Epithelial cell of proximal tubule (primary cell): ENCODE measurements at places on chromosomes 7 and 10.
A peak's percentile ranks its signal among the peaks of the same experiment; 100 is the strongest.

DNA sequence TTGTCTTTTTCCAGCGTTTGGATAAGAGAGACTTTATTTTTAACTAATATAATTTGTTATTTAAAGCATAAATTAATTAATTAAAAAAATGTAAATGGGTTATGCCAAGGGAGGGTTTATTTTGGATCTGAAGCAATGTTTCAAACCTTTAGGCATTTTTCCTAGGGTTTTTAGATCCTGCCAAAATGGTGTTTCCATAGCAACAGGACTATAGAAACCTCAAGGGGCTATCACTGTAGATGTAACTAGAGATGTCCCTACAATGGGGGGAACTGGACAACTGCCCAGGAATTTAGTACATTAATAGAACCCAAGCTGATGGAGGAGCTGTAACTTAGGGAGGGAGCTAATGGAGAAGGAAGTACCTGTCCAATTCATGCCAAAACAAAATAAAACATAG is 57.3 kb downstream of the SLC39A12 start:
- DNase-seq = no peak

- no peak for DNase-seq
These were observed 374.6 kb downstream of the DNAJB6 start for GRCh38 chr7:157711353-157711888.

- no peak for DNase-seq
These were observed 387.1 kb downstream of the IPMK start for GRCh38 chr10:57880446-57881227.

GRCh38 chr10:22805304-22805703 is 90.9 kb upstream of the PIP4K2A start:
- peak; percentile 55 for DNase-seq

DNA sequence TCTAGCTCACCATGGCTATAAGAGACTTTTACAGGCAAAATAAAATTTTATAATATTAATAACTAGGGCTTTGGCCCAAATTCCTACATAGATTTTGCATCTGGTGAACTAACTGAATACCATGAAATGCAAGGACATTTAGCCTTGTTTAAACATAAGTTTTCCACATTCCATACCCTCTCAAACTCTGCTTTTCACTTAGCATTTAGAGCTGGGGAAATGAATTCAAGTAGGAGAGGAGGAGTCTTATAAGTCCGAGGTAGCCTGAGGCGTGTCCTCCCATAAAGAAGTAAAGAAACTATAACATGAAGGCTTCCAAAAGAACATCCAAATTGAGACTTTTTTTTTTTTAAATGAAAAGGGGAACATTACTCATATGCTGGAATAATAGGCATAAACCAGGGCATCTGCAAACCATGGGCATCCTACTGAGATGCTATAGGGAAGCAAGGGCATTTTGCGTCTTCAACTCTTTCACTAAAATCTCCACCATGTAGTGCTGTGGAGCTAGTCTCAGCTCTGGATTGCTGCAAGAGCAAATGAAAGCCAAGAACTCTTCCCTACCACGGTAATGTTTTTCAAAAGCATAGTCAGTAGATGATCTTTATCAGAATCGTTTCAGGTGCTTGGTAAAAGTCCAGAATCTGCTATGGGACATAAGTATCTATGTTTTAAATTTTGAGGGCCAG is 79.1 kb downstream of the PALS2 start:
- DNase-seq = no peak

DNA sequence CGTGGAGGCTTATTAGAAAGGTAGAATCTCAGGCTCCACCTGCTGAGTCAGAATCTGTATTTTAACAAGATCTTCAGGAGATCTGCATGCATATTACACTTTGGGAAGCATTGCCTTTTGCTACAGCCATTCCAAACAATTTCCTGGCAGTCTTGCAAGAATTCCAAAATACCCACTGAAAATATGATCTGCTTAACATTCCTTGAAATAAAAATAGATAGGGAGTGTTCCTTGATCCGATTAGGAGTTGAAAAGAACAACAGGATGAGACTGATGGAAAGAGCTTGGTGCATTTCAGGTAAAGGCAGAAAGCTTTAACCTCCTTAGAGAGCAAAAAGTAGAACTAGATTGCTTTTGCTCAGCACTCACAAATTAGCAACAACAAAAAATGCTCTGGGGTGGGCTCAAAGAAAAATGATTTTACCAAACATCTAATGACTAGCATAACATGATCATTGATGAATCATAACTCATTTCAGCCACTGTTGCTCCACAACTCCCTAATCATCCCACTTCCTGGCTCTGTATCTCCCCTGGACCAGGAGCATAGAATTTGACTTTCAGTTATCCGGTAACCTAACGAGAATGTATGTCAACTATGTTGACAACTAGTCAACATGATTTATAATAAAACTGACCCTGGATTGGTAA is 115.2 kb downstream of the RNLS start:
- no peak for DNase-seq

DNA sequence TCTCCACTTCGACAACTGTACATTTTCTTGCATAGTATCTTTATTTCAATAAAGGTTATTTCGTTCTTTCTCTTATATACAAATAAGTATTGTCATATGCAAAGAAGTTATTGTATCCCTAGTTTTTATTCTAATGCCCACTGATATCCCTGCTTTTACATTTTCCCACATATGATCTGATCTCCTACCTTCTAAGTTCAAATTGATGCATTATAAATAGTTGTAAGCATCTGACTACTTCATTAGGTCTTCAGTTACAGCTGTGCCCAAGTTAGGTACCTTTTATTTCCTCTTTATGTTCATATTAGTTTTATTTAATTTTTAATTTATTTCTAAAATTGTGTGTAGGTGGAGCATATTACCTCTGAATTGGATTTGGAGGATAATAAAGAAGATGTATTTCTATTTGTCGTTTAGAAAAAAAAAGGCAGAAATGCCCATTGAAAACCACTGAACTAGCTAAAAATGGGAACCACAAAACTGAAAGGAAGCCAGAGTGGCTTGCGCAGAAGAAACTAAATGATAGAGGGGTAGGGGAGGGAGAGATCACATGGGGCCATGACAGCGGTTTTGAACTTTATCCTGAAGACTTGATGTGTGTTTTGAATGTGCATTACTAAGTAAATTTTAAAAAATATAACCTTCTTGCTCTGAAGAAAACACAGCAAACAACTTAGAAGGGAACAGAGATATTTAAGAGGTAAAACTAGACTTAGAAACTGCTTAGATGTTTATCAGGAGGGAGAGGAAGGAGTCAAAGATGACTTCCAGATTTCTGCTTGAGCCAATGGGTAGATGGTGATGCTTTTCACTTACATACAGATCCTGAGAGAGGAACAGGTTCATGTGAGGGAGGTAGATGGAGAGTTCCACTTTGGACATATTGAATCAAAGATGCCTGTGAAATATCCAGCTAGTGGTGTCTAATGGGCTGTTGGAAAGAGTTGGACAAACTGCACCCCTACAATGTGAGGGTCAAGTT is 9.3 kb upstream of the ZC3HAV1L start:
- DNase-seq = no peak

DNA sequence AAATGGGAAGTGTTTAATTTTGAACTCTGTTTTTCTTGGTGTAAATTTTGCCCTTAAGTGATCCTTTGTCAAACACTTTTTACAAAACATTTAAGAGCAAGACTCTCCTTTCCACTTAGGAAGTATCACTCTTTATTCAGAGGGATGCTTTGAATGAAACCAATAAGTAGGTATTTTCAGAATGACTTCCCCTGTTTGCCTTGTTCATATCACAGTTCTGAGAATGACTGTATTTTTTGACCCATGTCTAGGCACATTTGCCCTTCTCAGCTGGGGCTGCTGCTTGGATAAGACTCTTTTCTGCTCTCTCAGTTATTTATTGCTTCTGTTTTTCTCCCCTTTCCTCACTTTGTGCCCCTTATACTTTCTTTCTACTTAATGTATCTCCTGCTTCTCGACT is 98.2 kb downstream of the CCNY start:
- DNase-seq = no peak

DNA sequence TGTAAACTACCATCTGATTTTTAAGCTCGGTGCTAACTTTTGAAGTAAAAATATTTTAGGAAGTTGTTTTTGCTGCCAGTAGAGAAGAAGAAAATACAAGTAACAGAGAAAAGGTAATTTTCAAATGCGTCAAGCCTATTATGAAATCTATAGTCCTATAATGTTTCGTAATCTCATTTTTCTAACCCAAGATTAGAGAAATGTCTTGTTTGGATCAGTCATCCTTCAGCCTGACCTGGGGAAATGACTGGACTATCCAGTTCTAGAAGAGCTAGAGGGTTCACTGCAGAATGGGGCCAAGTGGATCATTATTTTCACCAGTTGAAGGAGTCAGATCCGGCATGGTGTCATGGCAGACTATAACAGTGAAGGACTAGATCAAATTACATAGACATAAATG is 62.7 kb upstream of the FGL2 start:
- no peak for DNase-seq

DNA sequence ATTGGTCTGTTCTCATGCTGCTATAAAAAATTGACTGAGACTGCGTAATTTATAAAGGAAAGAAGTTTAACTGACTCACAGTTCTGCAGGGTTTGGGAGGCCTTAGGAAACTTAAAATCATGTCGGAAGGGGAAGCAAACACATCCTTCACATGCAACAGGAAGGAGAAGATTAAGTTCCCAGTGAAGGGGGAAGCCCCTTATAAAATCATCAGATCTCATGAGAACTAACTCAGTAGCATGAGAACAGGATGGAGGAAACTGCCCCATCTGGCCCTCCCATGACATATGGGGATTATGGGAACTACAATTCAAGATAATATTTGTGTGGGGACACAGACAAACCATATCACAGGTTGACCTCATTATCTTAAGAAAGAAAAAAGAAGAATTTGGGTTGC is 134.5 kb downstream of the PPP1R3A start:
- no peak for DNase-seq

- DNase-seq = no peak
These were observed 111.4 kb downstream of the BAMBI start for GRCh38 chr10:28788762-28789161.

GRCh38 chr10:112335111-112335867 is 38.6 kb upstream of the ACSL5 start:
- no peak for DNase-seq

DNA sequence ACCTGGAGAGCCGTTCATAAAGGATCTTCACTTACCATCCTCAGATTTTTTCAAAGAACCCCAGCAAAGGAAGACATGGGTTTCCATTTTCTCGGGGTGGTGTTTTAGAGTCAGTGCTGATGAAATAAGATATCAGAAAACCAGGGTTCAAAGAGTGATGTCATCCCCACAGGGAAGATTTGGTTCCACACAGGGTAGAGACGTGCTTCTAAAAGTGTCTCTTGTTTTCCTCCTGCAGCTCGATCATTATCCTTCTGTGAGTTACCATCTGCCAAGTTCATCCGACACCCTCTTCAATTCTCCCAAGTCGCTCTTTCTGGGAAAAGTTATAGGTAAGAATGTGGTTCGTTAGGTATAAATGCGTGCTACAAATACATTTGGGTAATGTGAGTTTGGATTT is 323.8 kb upstream of the C7orf33 start:
- no peak for DNase-seq

- DNase-seq = no peak
These were observed 35.8 kb downstream of the MINDY3 start for GRCh38 chr10:15824498-15824897.

DNA sequence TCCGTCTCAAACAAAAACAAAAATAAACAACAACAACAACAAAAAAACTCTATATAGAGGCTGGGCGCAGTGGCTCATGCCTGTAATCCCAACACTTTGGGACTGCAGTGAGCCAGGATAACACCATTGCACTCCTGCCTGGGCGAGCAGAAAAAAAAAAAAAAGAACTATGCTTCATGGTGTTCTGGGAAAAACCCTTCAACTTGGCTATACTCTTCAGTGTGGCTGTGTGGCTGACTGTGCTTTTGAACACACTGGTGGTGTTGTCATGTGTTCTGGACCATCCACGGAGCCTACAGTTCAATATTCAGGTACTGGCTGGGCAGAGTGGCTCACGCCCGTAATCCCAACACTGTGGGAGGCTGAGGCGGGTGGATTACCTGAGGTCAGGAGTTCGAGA is 26.5 kb downstream of the SNX8 start:
- DNase-seq = no peak

GRCh38 chr10:79244841-79245504 is 102.3 kb upstream of the PPIF start:
- DNase-seq = no peak

DNA sequence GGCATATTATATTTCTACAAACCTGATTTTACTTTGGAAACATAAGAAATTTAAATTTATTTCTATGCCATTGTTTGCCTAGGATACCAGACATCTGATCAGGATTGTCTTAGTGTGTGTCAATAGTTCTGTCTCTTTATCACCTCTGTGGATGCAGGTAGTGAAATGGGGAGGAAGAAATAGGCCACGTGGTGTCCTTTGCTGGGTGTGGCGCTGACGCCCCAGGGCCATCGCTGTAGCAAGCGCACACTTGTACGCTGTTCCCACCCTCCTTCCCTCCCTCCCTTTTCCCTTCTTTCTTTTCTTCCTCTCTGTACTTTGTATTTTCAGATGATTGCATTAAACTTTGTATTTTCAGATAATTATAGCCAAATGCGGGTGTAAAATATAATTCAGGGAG is 5.0 kb downstream of the DOCK1 start:
- DNase-seq = no peak

DNA sequence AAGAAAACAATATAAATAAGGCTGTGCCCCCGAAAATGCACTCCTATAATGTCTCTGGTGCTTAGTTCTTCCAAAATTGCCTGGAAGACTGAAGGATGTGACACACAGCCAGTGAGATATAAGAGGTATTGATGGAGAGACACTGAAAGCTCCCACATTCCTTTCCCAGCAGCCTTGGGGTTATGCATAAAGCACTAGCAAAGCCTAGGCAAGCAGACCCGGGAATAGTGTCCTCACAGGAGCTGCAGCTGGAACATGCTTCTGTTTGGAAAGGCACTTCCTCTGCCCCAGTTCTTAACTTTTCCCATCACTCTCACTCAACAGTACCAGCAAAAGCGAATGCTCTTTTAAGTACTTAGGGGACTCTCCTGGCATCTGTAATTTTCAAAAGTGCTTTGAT is 178.0 kb downstream of the AMPH start:
- no peak for DNase-seq

GRCh38 chr10:97687785-97688781 is 1.0 kb upstream of the AVPI1 start:
- no peak for DNase-seq

- no peak for DNase-seq
These were observed 137.0 kb downstream of the PTPRN2 start for GRCh38 chr7:158450476-158451124.
